Transverse colon (tissue), 4 donors: ENCODE measurements at places on chromosomes 3 and 15. TPM values are rescaled to one million over a fixed set of nuclear protein-coding genes. Genes with fewer than 3 reads are reported as not detected.

The PCCB gene
- total RNA-seq, result 57.9 TPM

DNA sequence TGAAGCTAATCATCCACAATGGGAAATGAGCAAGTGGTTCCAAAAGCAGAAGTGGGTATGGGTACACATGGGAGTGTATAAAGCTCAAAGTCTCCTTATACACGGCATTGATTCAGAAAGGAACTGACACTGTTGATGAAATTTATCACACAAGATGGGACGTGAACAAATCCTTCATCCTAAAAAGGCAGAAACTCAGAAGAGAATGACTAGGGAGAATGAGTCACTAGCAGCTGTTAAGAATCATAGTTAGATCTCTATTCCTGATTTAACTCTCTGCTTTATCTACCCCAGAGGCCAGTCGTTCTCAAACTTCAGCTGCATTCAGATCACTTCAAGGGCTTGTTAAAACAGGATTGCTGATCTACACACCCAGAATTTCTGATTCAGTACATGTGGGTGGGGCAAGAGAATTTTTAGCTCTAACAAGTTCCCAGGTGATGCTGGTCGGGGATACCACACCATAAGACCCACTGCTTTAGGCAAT lies 97.7 kb upstream of the PHLDB2 start:
- peak overlapping the region; percentile 74 for H3K27ac ChIP-seq
- H3K4me1 ChIP-seq, result peaks cover 8% of the 10 kb centered on the region
- H3K36me3 ChIP-seq, result no peaks in the 10 kb centered on the region

The SLCO3A1 gene
- total RNA-seq, result 66.2 TPM

DNA sequence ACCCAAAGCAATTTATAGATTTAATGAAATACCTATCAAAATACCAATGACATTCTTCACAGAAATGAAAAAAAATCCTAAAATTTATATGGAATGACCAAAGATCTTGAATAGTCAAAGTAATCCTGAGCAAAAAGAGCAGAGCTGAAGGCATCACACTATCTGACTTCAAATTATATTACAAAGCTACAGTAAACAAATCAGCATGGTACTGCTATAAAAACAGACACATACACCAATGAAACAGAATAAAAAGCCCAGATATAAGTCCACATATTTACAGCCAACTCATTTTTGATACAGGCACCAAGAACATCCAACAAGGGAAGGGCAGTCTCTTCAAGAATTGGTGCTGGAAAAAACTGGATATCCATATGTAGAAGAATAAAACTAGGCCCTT lies 54.9 kb upstream of the TMEM158 start:
- H3K4me3 ChIP-seq, result no peak overlapping the region
- no peaks in the 10 kb centered on the region for H3K4me1 ChIP-seq
- DNase-seq, result no peak
- no peak overlapping the region for H3K27ac ChIP-seq

DNA sequence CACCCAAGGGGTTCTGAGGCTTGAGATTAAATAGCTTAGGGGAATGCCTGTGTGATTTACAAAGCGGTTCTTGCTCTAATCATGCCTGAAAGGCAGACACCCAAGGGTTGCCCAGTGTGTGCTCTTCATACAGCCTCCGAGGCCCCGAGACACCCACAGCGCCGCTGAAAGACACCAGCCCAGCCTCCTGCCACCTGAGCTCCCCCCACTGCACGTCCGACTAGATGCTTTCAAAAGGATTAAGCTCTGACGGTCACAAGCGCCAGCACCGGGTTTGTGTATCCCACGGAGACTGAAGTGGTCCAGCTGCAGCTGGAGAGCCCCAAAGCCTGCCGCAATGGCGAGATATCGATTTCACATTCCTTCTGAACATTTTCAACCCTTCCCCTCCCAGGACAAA lies 50.3 kb downstream of the SPATA12 start:
- no peaks in the 10 kb centered on the region for H3K36me3 ChIP-seq
- DNase-seq, result no peak
- no peak overlapping the region for H3K4me3 ChIP-seq
- no peaks in the 10 kb centered on the region for H3K4me1 ChIP-seq
- H3K27ac ChIP-seq, result no peak overlapping the region

The RARRES1 gene
- 8.2 TPM for total RNA-seq

DNA sequence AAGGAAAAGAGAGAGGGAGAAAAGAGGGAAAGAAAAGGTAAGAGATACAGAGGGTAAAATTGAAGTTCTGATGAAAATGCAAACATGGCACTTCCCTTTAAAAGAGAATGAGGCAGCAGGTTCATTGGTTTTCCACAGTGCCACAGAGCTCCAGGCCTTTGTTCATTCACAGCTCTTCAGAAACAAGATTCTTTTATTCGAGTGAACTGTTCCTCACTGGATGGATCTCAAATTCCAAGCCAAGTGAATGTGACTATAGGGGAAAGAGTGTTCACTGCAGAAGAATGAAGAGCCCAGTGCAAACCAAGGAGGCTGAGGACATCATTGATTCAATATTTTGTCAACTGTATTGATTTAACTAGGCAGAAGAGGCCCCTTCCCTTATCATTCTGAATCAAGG lies 280.3 kb upstream of the PROK2 start:
- no peaks in the 10 kb centered on the region for H3K27me3 ChIP-seq
- no peaks in the 10 kb centered on the region for H3K4me1 ChIP-seq
- no peak for DNase-seq
- no peaks in the 10 kb centered on the region for H3K36me3 ChIP-seq
- no peak overlapping the region for H3K27ac ChIP-seq
- H3K4me3 ChIP-seq, result no peak overlapping the region

GRCh38 chr3:82163907-82164520 lies 402.6 kb upstream of the GBE1 start:
- no peaks in the 10 kb centered on the region for H3K4me1 ChIP-seq
- H3K4me3 ChIP-seq, result no peak overlapping the region
- H3K36me3 ChIP-seq, result no peaks in the 10 kb centered on the region
- H3K27ac ChIP-seq, result no peak overlapping the region
- H3K27me3 ChIP-seq, result no peaks in the 10 kb centered on the region
